Heart left ventricle (tissue), 16 donors: ENCODE measurements at places on chromosomes 4 and X. TPM values are rescaled to one million over a fixed set of nuclear protein-coding genes. Genes with fewer than 3 reads are reported as not detected.
A peak's percentile ranks its signal among the peaks of the same experiment; 100 is the strongest.

UGT2B17 gene
- polyA plus RNA-seq: not detected

LAMP2 gene
- polyA plus RNA-seq: 15.5 TPM

SPANXA2 gene
- not detected for polyA plus RNA-seq

ERVMER34-1 gene
- polyA plus RNA-seq: 3.3 TPM

GABRE gene
- polyA plus RNA-seq: 3.5 TPM

DNA sequence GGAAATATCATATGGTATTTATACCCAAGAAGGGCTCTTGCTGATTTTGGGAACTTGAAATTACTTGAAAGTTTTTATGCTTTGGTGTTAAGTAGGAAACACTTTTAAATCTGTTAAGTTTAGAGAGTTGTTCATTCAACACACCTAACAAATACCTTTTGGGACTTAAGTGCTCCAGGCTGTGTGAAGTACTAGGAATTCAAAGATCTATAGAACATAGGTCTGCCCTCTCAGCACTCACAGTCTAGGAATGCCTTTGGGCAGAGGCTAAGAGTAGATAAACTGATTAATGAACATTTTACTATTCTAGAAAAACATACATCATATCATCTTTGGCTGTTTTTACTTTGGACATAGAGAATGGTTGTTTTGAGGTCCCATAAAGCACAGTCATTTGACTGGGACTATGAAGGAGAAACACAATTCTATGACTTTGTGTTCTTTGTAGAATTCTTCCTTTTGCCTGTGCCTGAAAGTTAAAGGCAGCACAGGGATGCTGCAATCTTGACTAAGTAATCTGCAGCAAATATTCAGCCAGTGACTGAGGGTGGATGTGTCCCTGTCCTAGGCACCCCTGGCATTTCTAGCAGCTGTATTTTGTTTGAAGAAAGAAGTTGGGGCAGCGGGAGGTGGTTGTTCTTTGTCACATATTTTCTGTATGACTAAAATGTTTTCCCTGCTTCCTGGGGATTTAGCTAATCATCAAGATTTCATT, 8.3 kb downstream of the BMP3 start:
- DNase-seq: no peak
- H3K36me3 ChIP-seq: no peaks in the 10 kb centered on the region
- no peaks in the 10 kb centered on the region for H3K4me1 ChIP-seq
- H3K27ac ChIP-seq: no peak overlapping the region
- H3K27me3 ChIP-seq: no peaks in the 10 kb centered on the region
- no peak overlapping the region for H3K4me3 ChIP-seq

DNA sequence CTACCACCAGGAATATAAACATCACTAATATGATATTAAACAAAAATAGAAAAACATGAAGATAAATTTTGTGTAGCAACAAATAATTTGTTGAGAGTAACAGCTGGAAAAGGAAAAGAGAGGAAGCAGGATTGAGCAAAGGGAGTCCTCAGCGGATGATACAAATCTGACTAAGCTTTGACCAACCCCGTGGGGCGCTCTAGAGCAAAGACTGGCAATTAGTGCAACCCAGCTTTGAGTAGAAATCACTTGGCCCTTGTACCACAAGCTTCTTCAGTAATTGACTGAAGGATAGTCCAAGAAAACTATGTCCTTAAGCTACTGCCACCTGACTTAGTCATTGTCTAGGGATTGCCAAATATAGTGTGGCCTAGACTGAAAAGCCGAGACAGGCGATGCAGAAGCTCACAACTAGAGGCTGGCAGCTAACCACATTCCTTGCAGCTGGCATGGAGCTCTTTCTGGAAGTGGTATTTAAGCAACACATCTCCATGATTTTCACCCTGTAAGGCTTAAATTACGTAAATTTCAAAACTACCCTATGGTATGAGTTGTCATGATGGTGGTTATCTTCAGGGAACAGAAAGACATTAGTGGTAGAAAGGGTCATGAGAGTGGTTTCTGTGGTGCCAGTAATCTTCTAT, 396.0 kb downstream of the PDGFC start:
- H3K4me1 ChIP-seq: no peaks in the 10 kb centered on the region
- no peak overlapping the region for H3K27ac ChIP-seq
- DNase-seq: no peak
- H3K4me3 ChIP-seq: no peak overlapping the region

DNA sequence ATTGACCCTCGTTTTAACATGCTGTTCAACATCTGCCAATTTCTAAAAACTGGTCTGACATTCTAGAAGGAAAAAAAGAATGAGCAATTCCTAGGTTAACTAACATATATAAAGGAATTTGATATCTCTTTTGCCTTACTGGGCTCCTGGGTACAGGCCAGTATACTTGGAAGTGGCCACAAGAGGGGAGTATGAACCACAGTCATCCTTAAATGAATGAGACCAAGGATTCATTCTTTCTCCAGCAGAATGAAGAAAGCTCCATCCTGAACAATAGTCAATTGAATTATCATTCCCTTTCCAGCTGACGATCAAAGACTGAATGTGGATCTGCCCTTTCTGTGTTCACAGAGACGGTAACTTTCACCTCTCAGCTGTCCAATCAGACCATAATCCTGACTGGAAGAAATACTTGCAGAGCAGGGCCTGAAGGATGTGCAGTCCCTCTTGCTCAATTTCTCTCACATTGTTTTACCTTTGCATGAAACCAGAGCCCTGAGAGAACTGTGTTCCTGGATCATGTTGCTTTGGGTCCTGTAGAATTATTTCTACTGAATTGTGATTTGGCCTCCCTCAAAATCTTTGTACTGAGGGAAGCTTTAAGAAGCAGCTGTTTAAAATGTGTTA, 14.8 kb upstream of the SPARCL1 start:
- H3K4me3 ChIP-seq: no peak overlapping the region
- peaks cover 28% of the 10 kb centered on the region for H3K4me1 ChIP-seq
- peak overlapping the region; percentile 79 for H3K27ac ChIP-seq
- no peaks in the 10 kb centered on the region for H3K36me3 ChIP-seq
- no peak for DNase-seq

DNA sequence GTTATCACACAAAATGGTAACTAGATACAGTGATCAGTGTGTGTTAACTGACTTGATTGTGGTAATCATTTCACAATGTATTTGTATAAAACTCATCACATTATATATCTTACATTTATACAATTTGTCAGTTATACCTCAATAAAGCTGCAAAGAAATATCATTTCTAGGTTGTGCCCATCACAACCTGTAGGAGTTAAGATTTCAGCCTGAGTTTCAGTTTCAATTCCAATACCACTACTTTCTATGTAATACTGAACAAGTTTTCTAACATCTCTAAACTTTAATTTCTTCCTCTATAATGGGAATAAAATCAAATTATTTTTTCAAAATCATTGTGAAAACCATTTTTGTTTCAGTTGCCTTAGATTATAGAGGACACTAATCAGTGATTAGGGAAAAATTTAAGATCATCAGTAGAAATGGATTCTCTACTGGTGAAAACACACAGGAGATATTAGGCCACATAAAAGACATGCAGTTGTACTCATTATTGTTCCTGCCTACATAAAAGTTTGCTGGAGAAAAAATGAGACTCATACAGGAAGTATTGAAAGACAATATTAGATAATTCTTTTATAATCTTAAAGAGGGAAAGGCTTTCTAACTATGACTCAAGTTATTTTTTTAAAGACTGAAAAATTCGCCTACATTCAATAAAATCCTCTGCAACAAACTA, 18.4 kb upstream of the TBC1D1 start:
- H3K27ac ChIP-seq: no peak overlapping the region
- H3K4me3 ChIP-seq: no peak overlapping the region
- H3K36me3 ChIP-seq: no peaks in the 10 kb centered on the region

GRCh38 chr4:525660-526059, 26.6 kb downstream of the PIGG start:
- no peak overlapping the region for H3K4me3 ChIP-seq
- no peaks in the 10 kb centered on the region for H3K27me3 ChIP-seq
- no peak overlapping the region for H3K27ac ChIP-seq
- no peak for DNase-seq

DNA sequence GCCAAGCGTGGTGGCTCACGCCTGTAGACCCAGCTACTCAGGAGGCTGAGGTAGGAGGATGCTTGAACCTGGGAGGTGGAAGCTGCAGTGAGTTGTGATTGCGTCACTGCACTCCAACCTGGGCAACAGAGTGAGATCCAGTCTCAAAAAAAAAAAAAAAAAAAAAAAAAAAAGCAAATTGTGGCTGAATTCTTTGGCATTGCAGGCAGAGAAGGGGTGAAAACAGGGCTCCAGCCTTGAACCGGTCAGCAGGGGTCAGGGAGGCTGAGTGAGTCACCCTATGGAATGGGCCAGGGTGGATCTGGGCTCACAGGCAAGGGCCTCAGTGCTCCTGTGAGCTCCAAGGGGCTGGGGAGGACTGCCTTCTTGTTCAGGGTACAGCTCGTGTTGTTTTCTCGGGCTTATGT, 13.2 kb upstream of the FAM3A start:
- DNase-seq: no peak
- H3K4me1 ChIP-seq: peaks cover 8% of the 10 kb centered on the region
- H3K4me3 ChIP-seq: no peak overlapping the region
- peaks cover 17% of the 10 kb centered on the region for H3K36me3 ChIP-seq
- H3K27ac ChIP-seq: no peak overlapping the region

- H3K27me3 ChIP-seq: no peaks in the 10 kb centered on the region
- H3K27ac ChIP-seq: no peak overlapping the region
- H3K4me1 ChIP-seq: no peaks in the 10 kb centered on the region
- no peak overlapping the region for H3K4me3 ChIP-seq
Observed at GRCh38 chr4:15988222-15988621, 25.2 kb upstream of the FGFBP2 start.

DNA sequence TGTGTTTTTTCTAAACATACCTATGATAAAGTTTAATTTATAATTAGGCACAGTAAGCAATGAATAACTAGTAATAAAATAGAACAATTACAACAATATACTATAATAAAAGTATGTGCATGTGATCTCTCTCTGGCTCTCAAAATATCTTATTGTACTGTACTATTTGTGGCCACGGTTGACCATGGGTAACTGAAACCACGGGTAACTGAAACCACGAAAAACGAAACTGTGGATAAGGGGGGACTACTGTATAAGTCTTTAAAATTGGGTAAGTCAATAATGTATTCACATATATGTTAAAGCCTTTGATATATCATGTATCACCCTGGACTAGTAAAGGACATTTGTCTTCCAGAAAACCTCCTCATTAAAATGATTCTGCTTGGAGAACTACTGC, 20.0 kb downstream of the TMEM154 start:
- H3K4me1 ChIP-seq: peaks cover 10% of the 10 kb centered on the region
- H3K27ac ChIP-seq: no peak overlapping the region
- H3K4me3 ChIP-seq: no peak overlapping the region
- no peaks in the 10 kb centered on the region for H3K27me3 ChIP-seq
- no peak for DNase-seq
- no peaks in the 10 kb centered on the region for H3K36me3 ChIP-seq

DNA sequence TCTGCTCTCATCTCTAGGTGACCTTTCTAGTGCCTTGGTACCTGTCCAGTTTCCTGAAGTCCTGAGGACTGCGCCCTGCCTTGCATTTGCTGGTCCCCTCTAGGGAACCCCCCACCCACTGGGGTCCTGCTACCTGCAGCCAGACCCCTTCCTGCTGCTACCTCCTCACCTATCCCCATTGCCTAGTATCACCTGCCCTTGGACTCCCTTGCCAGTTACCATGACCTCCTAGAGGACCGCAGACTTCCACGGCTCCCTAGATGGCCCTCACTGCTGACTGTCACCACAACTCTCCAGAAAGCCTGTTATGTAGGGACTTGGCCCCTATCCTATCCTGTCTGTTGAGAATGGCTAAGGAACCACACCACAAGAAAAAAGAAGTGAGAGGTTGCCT, 166.6 kb downstream of the EFNB1 start:
- no peaks in the 10 kb centered on the region for H3K36me3 ChIP-seq
- peak overlapping the region; percentile 68 for H3K27ac ChIP-seq
- H3K4me1 ChIP-seq: peaks cover 45% of the 10 kb centered on the region

GRCh38 chr4:153257151-153257620, 52.9 kb downstream of the TRIM2 start:
- DNase-seq: no peak
- H3K4me3 ChIP-seq: no peak overlapping the region
- H3K36me3 ChIP-seq: no peaks in the 10 kb centered on the region
- H3K4me1 ChIP-seq: peaks cover 3% of the 10 kb centered on the region
- no peak overlapping the region for H3K27ac ChIP-seq
